ENCODE measurements at places on chromosomes 6 and 20. TPM values are rescaled to one million over a fixed set of nuclear protein-coding genes. Genes with fewer than 3 reads are reported as not detected.

Gene METTL24
- total RNA-seq: not detected

Gene TNNC2
- total RNA-seq: not detected

Gene SNAP25
- total RNA-seq: 3.9 TPM

- no peak for DNase-seq
Measured at GRCh38 chr6:41271901-41272395, 14.5 kb downstream of the TREM1 start.

DNA sequence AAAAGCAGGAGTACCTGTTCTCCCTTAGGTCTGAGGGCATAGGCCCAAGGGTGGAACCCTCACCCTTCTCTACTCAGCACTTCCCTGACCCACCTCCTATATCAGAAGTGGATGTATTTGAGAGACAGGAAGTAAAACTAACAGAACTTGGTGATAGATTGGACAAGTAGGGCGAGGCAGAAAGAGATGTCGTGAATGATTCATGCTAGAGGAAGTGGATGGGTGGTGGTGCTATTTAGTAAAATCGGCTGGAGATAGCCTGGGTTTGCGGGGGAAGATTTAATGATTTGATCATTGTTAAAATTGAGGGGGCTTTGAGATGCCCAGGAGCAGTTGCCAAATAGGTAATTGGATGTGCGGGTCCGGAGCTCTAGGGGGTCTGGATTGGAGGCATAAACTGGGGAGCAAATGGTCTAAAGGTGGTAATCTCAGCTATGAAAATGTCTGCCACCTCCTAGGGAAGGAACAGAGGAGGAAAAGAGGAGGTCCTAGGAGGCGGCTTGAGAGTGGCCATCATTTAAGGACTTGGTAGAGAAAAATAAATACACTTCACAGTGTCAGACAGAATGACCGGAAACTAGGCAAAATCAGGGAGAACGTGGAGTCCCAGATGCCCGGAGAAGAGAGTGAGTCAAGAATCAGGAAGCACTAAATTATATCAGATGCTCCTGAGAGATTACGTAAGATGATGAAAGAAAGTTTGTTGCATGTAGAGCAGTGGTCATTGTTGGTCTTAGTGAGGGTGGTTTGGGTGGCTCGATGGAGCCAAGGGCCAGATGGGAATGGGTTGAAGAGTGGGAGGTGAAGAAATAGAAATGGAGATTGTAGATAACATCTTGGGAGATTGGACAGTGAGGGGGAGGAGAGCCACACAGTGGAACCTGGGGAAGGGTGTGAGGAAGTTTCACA, 142.0 kb downstream of the CEP57L1 start:
- no peak for DNase-seq

DNA sequence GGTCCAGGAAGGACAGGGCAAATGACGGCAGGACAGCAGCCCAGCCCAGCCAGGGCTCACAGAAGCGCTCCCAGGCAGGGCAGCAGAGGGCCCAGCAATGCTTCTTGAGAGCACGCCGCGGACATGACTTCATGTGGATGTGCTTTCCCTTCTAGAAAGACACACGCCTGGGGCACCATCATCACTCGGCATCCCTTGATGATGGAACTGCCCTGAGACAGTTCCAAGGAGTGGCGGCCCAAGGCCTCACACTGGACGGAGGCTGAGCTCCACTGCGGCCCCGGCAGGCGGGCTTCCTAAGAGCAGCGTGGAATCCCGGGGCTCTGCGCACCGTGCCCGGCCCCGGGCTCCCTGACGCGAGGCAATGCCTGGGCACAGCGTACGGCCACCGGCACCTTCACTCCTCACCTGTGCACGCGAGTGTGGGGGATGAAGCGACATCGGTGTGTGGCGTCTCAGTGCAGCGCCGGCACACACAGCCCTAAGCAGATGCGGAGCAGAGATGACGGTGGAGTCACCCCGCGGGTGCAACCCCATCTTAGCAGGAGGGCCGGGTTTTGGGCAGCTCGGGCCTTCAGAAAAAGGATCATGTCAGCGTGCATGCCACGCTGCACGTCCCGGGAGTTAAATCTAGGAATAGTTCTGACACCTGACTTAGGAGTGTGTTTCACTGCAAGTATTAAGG, 86.6 kb downstream of the THBS2 start:
- DNase-seq: peak; percentile 38
